HFFc6 (cell line): ENCODE measurements at places on chromosomes 7 and 10. TPM values are rescaled to one million over a fixed set of nuclear protein-coding genes. Genes with fewer than 3 reads are reported as not detected.

Gene VSTM4
- total RNA-seq: 0.07 to 0.21 TPM (median 0.17 TPM) in 3 replicates

Gene FLNC
- total RNA-seq: 486 to 504 TPM (median 496 TPM) in 3 replicates

Gene CFAP70
- total RNA-seq: 0.13 to 0.27 TPM (median 0.26 TPM) in 3 replicates

Gene ELMO1
- total RNA-seq: not detected in 3 replicates

Gene REPIN1
- total RNA-seq: 77.3 to 82.6 TPM (median 81.5 TPM) in 3 replicates

Gene EN2
- total RNA-seq: not detected in 3 replicates

Gene NUTM2E
- 0.17 to 0.24 TPM in 2 of 3 replicates, not detected in the other for total RNA-seq

Gene RPA3
- total RNA-seq: 40.6 to 58.0 TPM (median 51.7 TPM) in 3 replicates

Gene GCK
- 0.15 to 0.31 TPM in 2 of 3 replicates, not detected in the other for total RNA-seq

Gene MUC3A
- total RNA-seq: not detected in 3 replicates

Gene PLXDC2
- total RNA-seq: 0.40 to 2.8 TPM (median 1.5 TPM) in 3 replicates

Gene UPK3B
- 0.41 TPM in 1 of 3 replicates, not detected in the others for total RNA-seq

Gene KAZALD1
- total RNA-seq: 13.7 to 20.8 TPM (median 17.6 TPM) in 3 replicates

Gene PARG
- total RNA-seq: 20.9 to 23.7 TPM (median 22.1 TPM) in 3 replicates

Gene SLC39A12
- total RNA-seq: not detected in 3 replicates

Gene PTN
- total RNA-seq: 1.9 and 8.0 TPM in 2 replicates

Gene ZSCAN21
- 7.4 to 9.7 TPM (median 9.6 TPM) in 3 replicates for total RNA-seq

Gene C10orf105
- not detected in 3 replicates for total RNA-seq

Gene CPA2
- total RNA-seq: not detected in 3 replicates

Gene MSMB
- total RNA-seq: 0.65 TPM in 1 of 3 replicates, not detected in the others

Gene SCART1
- 0.72 to 1.0 TPM (median 0.81 TPM) in 3 replicates for total RNA-seq

Gene OR6B1
- total RNA-seq: not detected in 3 replicates

Gene ZNF503
- 9.1 to 15.5 TPM (median 11.3 TPM) in 3 replicates for total RNA-seq

Gene PILRB
- 10.7 to 11.7 TPM (median 11.5 TPM) in 3 replicates for total RNA-seq
